ENCODE measurements at places on chromosomes 2 and 18.
A peak's percentile ranks its signal among the peaks of the same experiment; 100 is the strongest.

DNA sequence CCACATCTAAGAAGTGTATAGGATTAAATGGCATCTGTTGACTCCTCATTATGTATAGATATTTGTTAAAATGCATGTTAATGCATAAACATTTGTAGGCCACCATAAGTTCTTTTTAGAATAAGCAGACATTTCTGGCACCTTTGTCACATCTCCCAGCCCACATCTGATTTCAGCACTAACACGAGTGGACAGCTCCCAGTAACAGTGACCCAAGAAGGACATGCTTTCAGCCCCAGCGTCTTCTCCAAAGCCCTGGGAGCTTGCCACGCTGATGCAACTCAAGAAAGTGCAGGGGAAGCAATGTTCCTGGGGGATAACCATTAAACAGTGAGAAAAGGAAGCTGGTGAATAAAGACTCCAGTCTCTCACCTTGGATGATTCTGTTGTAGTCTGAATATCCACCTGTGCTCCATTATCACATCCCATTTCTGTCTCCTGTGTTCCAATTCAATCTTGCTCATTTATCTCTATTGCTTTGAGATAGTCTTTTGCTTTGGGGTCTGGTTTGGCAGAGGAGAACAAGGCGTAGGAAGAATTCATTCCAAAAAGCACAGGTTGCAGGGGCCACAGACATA lies 182.6 kb upstream of the THSD7B start:
- DNase-seq = no peak

DNA sequence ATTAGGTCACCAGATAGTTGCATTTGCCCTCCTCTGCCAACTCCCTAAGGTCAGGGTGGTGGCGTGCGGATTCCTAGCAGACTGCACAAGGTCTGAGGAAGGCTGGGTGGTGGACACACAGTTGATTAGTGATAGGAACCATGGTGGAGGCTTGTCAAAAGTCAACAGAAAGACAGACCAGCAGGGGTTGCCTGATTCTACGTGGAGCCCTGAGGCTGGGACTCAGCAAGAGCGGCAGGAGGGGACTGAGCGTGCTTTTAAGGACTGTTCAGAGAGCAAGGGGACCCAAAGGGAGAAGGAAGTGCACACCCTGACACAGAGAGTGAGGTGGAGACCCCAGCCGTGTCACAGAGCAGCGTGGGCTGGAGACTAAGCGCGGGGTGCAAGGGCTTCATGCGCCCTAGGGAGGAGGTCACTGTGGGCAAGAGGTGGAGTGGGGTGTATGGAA lies 513.2 kb downstream of the RNF144A start:
- peak; percentile 43 for DNase-seq

DNA sequence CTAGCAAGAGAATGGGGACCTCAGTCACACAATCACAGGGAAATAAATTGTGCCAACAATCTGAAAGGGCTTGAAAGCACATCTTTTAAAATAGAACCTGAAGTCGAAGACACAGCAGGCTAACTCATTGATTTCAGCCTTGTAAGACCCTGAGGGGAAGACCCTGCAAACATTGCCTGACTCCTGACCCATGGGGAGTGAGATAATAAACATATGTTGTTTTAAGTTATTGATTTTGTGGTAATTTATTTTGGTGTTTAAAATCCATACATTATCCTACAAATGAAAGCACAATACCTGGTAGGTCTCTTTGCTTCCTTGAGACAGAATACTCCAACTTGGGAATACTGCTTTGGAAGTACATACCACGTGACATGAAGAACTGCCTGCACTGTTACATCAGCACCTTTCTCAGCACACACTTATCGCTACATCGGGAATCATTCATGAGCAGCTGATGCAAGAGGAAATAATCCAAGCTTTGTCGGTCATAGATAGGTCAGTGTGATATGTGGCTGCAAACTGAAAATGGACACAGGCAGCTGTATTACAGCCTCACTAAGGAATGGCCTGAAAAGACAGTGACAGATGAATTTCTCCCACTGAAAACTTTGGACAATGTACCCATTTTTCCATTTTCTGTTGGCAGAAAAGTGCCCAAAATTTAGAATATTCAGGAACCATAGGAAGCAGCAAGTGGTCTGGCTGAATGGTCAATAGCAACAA lies 494.5 kb upstream of the MAP2 start:
- DNase-seq = no peak

DNA sequence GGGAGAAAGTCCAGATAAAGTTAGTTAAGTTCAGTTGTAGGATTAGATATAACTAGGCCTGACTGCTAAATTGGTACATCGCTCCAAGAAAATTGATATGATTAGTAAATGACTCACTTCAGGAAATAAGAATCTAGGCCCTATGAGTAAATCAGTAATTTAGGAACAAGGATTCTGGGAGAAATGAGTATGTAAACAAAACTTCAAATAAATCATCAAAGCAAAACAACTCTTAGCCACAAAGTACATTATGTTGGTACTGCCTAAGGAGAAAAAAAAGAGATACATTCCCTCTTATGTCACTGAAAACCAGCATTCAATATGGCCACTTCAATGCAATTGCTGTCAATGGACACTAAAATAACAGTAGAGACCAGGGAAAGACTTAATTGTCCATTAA lies 529.1 kb downstream of the ZNF804A start:
- DNase-seq = no peak

- DNase-seq = no peak
Measured at GRCh38 chr2:192087398-192087958, 107.3 kb downstream of the TMEFF2 start.

- DNase-seq = no peak
Measured at GRCh38 chr2:36781907-36782720, 85.6 kb downstream of the VIT start.

- no peak for DNase-seq
Measured at GRCh38 chr2:18991177-18992168, 366.9 kb downstream of the OSR1 start.

GRCh38 chr2:11722292-11723060 lies 24.0 kb upstream of the LPIN1 start:
- no peak for DNase-seq

GRCh38 chr2:104523921-104524320 lies 330.0 kb upstream of the POU3F3 start:
- DNase-seq = no peak

GRCh38 chr2:8590938-8591337 lies 90.9 kb upstream of the ID2 start:
- DNase-seq = no peak

- DNase-seq = no peak
Measured at GRCh38 chr18:40907842-40908241, 1047.2 kb upstream of the PIK3C3 start.

- DNase-seq = no peak
Measured at GRCh38 chr2:16604236-16604635, 61.4 kb downstream of the CYRIA start.

DNA sequence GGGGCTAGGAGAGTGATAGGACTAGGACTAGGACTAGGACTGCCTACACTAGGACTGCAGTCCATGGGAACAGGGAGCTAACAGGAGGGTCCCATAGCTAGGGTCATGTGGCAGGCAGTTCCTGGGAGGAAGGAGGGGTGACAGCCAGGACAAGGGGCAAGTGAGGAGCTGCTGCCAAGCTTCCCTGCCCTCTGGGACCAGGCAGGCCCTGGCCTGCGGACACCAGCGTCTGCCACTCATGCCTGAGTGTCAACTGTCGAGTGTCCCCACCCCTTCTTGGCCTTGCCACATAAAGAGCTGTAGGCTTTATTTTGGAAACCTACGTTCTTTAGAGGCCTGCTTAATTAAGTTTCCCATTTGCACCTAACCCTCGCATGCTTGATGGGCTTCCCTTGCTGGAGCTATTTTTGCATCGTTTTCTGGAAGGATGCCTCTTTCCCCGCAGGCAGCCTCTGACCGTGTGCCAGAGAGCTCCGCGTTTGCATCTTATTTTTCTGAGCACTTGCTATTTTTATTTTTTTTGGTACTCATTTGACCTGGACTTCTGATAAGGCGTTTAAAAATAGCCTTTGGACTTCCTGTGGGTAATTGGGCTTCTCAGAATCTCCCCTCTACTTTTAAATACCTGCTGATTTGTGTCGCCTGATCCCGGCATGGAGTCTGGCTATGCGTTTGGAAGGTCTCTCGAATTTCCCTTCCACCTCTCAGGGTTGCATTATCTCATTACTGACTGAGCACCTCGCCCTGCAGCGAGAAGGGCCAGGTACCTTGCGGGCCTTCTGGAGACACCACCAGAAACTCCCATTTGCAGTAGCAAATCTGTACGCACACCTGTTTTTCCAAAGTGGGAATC lies 66.4 kb downstream of the SH3RF3 start:
- DNase-seq = no peak

DNA sequence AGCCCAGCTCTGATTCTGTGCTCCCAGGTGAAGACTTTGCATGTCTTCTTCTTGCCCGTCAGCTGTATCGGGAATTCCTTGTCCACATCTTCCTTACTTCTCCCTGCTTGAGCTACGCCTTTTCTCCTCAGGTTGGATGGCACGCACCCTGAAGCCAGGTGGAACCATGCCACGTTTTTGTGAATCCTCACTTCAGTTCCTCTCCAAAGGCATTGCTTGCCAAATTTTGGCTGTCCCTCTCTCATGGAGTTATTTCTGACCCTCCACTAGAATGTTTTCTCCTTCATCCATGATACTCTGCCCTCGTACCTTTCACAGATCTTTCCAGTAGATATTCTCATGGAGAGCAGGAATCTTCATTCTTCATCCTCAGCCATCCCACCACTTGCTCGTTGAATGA lies 20.2 kb downstream of the ZCCHC2 start:
- no peak for DNase-seq

GRCh38 chr2:151852260-151853069 lies 24.2 kb upstream of the ARL5A start:
- DNase-seq = no peak

DNA sequence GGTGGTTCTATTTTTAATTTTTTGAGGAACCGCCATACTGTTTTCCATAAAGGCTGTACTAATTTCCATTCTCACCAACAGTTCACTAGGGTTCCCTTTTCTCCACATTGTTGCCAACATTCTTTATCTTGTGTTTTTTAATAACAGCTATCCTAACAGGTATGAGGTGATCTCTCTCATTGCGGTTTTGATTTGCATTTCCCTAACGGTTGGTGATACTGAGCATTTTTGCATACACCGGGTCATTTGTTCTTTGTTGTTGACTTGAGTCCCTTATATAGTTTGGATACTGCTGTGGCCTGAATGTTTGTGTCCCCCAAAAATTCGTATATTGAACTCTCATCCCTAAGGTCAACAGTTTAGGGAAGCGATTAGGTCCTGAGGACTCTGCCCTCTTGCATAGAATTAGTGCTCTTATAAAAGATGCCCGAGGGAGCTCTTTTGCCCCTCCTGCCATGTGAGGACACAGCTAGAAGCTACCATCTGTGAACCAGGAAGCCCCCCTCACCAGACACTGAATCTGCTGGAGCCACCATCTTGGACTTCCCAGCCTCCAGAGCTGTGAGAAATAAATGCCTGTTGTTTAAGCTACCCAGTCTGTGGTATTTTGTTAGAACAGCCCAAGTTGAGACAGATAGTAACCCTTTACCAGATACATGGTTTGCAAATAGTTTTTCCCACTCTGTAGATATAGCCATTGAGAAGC lies 4.7 kb downstream of the IMP4 start:
- no peak for DNase-seq

GRCh38 chr2:57965219-57965618 lies 81.4 kb upstream of the VRK2 start:
- DNase-seq = no peak

DNA sequence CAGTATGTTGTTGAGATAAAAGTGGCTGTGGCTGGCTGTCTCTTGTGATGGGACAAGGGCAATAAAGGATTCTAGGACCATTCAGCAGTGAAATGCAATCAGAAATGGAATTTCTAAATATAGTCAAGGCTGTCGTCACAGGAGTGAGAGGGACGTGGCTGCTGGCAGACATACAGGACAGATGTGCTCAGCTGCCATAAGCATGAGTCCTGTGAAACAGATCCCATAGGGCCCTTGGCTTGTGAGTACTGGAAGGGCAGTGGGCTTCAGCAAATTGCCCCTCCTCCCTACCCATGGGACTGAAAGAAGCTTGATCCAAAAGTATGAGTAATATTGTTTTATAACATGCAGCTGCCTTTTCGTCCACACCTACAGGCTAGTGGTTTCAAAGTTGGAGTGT lies 4.2 kb upstream of the CNNM3 start:
- DNase-seq = no peak

DNA sequence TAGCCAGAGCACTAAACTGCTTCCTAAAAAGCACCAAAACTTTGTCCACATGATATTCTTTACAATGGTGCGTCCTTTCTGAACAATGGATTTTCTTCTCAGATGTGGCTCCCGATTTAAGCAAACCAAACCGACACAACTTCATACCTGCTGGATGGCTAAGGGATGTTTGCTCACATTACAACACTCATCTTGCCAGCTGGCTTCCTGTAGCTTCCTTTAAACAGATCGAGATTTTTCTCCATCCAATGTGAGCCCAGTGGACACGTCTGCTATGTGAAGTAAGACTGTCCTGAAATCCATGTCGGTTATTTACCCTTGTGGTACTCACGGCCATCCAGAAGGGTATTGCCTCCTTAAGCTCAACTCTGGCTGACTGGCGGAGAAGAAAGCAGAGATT lies 126.5 kb downstream of the MAPK4 start:
- DNase-seq = no peak

DNA sequence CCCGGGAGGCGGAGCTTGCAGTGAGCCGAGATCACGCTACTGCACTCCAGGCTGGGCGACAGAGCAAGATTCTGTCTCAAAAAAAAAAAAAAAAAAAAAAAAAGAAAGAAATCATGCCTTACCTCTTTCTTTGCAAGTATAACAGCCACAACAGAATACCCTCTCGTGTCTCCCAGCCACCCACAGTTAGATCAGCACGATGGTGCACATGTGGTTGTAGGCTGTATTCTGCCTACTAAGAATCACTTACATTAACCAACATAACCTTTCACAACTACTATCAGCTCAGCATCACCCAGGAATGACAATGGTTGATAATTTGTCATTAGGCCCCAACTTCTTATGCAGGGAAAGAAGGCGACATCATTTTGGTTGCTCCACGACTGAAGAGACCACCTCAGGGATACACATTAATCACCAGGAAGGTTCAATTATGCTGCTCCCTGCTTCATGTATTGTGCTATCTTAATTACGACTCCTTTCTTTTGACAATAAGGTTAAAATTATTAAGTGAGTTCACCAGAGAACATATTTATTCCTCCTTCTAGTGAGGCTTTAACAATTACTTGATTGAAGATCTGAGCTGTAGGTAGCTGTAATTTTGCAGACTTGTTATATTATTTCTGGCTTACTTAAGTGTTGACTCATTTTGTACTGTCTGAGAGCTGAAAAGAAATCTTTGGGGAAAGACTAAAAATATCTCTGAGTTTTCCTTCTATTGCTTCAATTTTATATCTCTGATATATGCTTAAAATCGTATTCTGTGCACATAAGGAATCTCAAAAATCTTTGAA lies 120.1 kb downstream of the LRP1B start:
- DNase-seq = no peak

- no peak for DNase-seq
Measured at GRCh38 chr2:46091004-46091403, 206.2 kb upstream of the EPAS1 start.

GRCh38 chr18:7459851-7460770 lies 107.0 kb upstream of the PTPRM start:
- DNase-seq = no peak

- DNase-seq = no peak
Measured at GRCh38 chr2:199329466-199329865, 128.3 kb downstream of the SATB2 start.
